ENCODE measurements at places on chromosomes 2 and 18.

DNA sequence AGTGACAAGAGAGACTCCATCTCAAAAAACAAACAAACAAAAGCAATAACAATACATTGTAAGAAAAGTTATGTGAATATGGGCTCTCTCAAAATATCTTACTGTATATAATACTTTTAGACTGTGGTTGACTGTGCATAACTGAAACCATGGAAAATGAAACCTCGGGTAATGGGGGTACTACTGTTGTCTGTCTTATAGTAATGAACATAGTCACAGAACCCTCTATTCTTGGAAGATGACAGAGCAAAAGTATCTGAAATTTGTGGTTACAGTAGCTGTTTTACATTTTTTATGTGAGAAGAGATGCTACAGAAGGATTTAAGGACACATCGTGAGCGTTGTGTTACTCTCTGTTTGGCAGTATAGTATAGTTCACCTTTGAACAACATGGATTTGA is 60.5 kb downstream of the MAP4K4 start:
- DNase-seq: no peak

- DNase-seq: no peak
Measured at GRCh38 chr2:121900391-121900790, 144.9 kb downstream of the TSN start.

DNA sequence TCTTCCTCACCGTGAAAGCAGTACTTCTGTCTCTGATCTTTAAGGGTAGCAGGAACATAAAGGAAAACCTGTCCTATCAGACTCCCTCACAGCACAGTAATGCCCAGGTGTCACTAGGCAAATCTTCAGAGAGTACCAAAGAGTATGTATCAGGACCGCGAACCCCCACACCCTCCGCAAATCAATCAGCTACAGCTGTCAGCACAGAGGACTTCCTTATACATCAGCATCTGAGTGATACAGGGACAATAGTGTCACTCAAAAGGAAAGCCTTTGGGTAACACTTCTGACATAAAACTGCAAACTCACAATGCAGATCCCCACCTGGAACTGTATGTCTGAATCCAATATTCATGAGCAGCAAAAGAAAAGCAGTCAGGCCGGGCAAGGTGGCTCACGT is 2.6 kb downstream of the AFG3L2 start:
- no peak for DNase-seq

DNA sequence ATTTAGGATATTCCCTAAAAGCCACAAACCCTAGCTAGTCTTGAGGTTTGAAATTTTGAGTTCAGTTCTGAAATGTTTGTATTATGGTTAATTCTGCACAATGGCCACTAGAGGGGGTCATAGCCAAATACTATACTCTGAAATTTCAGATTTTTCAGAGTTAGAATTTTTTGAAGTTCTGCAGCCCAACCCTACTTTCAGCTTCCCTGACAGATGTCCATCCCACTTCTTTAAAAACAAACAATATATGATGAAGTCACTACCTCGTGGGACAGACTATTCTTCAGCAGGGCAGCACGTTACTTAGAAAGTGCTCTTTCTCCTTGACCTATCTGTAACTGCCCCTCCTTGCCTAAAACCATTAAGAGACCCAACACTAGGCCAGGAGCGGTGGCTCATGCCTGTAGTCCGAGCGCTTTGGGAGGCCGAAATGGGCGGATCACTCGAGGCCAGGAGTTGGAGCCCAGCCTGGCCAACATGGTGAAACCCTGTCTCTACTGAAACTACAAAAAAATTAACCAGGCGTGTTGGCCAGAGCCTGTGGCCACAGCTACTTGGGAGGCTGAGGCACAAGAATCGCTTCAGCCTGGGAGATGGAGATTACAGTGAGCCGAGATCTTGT is 48.2 kb upstream of the PAPOLG start:
- DNase-seq: no peak

GRCh38 chr2:32937602-32938448 is 8.9 kb upstream of the LTBP1 start:
- no peak for DNase-seq

DNA sequence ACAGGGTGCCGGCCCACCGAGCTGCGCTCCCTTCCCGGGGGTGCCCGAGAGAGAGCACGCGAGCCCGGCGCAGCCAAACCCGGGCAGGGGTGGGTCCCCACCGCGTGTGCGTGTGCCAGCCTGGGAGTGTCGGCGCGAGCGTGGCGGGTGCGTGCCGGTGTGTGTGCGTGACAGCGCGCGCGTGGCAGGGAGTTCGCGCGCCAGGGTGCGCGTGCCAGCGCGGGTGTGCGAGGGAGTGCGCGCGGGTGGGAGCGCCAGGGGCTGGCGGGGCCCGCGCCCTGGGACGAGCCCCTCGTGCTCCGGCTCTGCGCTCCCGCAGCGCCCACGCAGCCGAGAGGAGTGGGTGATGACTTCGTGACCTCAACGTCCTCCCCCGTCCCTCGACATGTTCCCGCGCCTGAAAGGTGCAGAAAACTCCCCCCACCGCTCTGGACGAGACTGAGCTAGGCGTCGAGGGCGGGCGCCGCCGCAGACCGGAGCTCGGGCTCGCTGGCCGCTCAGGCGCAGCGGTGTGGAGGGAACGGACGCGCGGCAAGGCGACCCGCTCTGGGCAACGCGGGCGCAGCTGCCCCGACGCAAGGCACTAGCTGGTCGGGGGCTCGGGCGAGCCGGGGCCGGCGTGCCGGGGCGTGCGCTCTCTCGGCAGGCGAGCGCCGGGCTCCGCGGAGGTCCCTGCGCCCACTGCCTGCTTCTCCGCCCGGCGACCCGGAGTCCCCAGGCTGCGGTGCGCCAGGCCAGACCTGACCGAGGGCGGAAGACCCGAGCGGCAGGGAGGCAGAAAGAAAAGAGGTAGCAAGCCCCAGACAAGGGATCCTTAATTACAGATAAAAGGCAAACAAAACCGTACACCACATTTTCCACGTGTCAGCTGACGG is 582.8 kb downstream of the ZEB2 start:
- no peak for DNase-seq

DNA sequence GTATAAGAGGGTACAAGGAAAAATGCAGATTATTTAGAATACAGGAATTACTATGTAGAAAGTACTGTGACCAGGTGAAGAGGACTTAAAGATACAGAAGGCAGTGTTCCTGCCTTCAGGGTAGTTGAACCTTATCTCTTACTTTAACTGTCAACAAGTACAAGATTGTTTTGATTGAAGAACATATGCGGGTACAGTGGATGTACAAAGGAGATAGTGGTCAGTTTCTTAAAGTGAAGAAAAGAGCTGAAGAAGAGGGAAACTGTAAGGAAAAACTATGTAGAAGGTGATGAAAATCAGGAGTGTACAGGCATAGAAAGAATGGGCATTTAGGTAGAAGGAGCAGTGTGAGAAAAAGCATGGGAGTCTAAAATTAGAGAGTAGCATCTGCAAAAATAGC is 2.2 kb downstream of the RALBP1 start:
- no peak for DNase-seq

DNA sequence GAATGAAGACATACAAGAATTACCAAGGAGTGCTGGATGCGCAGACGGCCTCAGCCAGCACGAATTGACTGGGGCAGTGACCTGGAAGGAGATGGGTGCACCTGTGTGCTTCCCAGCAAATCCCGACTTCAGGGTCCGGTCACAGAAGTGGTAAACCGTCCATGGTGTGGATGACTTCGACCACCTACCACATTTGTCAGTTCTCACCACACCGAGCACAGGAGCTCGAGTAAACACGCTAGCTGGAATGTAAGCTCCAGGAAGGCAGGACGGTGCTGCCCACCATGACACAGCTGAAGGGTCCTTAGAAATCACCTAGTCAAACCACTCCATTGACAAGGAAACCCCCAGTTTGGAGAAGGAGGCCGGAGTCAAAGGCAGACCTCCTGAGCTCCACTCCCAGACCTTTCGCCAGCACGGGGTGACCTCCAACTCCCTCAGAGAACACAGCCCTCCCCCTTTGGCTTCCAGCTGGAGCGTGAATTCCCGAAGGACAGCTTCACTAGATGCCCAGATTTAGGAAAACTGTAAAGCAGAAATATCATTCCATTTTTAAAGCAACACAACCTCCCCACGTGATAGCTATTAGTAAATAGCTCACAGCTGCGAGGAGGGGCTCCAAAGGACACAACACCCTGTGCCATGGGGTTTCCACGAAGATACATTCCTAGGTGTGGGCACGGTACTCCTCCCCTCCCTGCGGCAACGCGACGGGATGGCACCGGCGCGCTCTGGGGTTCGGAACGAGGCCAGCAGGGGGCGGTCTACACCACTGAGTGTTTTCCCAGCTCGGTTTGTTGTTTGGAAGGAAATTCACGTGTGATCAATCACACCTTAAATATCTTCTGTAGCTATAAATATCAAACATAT is 34.1 kb upstream of the GNAL start:
- no peak for DNase-seq

- no peak for DNase-seq
Measured at GRCh38 chr2:110820128-110820527, 87.8 kb downstream of the ACOXL start.

DNA sequence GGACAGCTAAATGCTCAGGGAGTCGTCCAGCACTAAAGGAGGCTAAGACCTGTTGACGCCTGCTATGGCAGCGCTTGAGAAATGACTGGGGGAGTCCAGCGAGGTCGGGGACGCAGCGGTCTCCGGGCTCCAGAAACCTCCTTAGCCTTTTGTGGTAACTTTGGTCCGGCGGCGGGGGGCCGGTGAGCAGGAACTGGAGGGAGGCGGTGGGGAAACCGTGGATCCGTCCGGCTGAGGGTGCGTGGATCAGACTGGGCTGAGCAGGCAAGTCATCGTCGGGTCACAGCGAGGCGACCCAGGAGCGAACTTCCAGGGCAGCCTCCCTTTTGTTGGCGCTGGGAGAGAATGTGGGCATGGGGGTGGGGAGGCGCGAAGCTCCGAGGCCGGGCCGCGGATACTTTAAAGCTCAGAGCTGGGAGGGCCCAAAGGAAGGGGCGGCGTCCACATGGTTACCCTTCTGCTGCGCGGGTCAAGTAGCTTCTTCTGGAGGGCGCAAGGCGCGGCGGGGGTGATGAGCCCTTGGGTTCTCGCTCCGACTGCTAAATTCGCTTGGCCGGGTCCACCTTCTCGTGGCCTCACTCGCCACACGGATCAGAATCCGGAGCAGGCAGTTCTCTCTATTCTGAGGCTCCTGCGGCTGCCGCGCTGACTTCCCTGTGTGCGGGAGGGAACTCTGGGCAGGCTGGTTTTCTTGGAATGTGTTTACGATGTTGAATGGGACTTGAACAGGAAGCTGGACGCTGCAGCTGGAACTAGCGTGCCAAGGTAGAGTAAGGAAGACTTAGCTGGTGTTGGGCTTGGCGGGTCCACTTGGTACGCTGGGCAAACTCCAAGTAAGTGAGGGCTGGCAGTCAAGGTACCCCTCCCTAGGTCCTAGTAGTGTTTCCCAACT is 920 bp downstream of the GULP1 start:
- DNase-seq: no peak

DNA sequence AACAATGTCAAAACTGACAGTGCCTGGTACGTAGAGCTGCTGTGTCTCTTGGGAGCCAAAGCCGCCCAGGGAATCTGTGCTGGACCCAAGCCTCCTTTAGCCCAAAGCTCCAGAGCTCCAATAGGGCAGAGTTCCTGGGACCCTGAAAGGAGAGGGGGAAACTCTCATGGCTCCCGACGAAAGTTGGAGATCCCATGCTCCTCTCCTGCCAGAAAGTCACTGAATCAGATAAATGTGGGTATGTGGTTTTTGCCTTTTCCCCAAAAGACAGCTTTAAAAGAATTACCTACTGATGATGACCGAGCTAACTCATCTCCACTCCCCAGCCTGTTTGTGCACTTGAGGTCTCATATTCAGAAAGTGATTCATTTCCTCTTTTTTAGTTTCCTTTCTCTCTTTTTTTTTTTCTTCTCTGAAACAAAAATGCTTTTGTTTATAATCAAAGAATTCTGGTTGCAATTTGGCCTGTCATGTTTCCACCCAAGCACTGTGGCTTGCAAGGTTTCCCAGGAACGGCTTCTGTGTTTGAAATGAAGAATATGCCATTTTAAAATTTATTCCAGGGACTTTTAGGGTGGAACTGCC is 14.1 kb upstream of the PMAIP1 start:
- no peak for DNase-seq

GRCh38 chr2:46366668-46367052 is 69.5 kb downstream of the EPAS1 start:
- no peak for DNase-seq

- no peak for DNase-seq
Measured at GRCh38 chr2:80324525-80324924, 20.0 kb upstream of the LRRTM1 start.

- DNase-seq: no peak
Measured at GRCh38 chr2:151638191-151638933, 95.9 kb downstream of the NEB start.

- no peak for DNase-seq
Measured at GRCh38 chr18:26545335-26546123, 2.8 kb downstream of the KCTD1 start.

DNA sequence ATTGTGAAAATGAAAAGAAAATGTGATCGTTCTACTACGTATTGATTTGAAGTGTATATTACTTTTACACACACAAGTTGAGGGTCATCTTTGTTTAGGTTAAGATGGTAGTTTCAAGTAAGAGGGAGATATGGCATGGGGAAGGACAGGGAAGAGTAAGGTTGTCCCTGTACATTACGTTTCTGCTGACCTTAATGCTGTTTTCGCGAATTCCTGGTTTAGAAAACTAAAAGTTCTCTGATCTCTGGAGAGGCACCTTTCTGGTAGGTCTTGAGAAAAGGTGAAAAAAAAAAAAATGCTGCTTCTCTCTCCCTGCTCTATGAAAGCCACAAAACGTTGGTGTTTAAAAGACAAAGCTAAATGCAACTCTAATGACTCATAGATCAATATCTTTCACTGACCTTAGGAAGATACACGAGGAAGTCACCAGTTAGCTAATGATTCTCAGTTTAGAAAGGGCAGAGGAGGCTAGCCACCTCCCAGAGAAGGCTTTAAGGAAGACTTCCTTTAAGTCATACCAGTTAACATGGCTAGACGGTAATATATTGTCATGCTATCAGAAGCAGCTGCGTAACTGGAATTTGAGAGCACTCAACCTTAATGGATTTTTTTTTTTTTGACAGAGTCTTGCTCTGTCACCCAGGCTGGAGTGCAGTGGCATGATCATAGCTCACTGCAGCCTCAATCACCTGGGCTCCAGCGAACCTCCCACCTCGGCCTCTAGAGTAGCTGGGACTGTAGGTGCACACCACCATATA is 13.2 kb downstream of the TXNDC2 start:
- DNase-seq: no peak

DNA sequence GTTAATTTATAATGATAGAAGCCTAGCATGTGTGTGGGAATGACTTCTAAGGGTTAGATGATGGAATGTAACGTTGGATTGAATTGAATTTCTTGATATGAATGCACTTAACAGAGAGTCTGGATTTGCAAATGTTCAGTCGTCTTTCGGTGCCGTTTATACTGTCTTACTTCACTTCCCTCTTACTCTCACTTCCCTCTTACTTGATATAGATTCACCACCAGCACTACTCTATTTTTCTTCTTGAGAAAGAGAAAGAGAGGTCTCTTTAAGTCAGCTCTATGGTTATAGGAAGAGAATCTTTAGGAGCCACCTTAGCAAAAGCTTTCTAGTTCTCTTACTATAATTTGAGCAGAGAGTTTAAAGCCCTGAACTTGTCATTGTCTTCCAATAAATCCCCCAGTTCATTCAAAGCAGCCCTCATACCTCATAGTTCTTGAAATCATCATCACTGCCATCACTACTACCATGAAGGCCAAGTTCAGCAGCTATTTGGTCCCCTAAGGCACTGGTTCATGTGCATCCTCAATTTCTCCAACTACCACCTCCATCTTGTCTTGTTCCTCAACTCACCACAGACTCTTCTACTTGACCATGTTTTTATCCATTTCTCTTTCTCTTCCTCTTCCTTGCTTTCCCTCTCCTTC is 501.7 kb upstream of the TCF4 start:
- no peak for DNase-seq

GRCh38 chr2:241071677-241072111 is 30.4 kb downstream of the MTERF4 start:
- no peak for DNase-seq

- no peak for DNase-seq
Measured at GRCh38 chr18:55115606-55116005, 156.3 kb upstream of the CCDC68 start.
